CD4-positive, alpha-beta T cell (primary cell): ENCODE measurements at places on chromosomes 1 and 21.

- DNase-seq: peak; percentile 22
These were observed 8.8 kb upstream of the P3R3URF start for GRCh38 chr1:46184920-46185658.

- DNase-seq: no peak
These were observed 11.1 kb upstream of the PTPN7 start for GRCh38 chr1:202171292-202172014.

GRCh38 chr21:42256316-42256715 is 37.4 kb downstream of the ABCG1 start:
- DNase-seq: no peak

- DNase-seq: no peak
These were observed 54.7 kb downstream of the NDUFS5 start for GRCh38 chr1:39080831-39081270.
